ENCODE measurements at places on chromosomes 3 and 15.

DNA sequence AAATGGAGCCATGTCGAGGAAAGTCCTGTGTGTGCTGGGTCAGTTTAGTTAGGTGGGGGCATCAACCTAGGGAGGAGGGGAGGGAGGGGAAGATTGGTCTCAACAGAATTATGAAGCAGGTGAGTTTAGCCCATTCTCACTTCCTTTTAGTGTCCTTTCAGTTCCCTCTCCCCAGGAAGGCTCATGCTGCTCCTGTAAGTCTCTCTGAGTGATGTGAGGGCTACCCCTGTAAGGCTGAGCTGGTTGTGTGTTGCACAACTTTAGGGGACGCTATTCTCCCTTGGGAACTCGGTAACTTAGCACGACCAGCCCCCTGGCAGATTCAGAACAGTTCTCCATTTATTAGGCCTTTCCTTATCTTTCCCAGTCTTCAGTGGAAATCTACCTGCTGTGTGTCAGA lies 21.2 kb downstream of the IL5RA start:
- no peak for DNase-seq

- peak; percentile 63 for DNase-seq
Measured at GRCh38 chr3:35639254-35640186, at the start of gene ARPP21. ARPP21 (plus strand) TSS chr3:35639525; CDS start chr3:35681752, 42,227 bp downstream.

GRCh38 chr15:33071451-33071850 lies 123.1 kb downstream of the FMN1 start:
- DNase-seq, result no peak

DNA sequence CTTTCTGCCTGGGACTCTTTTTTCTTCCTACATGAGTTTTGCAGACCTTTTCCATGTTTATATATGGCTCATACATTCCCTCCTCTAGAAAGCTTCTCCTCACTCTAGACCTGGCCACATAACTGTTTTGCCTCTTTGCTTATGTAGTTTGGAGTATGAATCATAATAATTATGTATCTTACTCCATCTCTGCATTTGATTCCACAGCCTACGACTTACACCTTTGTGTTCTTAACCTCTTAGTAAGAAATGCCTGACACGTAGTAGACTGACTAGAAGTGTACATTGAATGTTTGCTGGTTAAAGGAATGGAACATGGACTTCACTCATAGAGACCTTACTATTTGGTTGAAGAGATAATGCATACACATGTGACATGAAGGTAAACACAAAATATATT lies 56.4 kb downstream of the MBNL1 start:
- DNase-seq, result no peak

GRCh38 chr15:93189561-93189960 lies 100.5 kb upstream of the RGMA start:
- no peak for DNase-seq

GRCh38 chr3:129892857-129893580 lies 492 bp downstream of the TMCC1 start:
- DNase-seq, result no peak

DNA sequence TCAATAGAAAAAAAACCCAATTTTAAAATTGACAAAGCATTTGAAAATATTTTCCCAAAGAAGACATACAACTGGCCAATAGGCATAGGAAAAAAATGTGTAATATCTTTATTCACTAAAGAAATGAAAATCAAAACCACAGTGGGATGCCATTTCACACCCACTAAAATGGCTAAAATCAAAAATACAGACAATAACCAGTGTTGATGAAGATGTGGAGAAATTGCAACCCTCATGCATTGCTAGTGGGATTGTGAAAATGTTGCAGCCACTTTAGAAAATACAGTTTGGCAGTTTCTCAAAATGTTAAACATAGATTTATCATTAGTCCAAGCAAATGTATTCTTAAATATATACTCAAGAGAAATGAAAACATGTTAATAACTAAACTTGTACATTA lies 315.1 kb upstream of the GPR149 start:
- no peak for DNase-seq

DNA sequence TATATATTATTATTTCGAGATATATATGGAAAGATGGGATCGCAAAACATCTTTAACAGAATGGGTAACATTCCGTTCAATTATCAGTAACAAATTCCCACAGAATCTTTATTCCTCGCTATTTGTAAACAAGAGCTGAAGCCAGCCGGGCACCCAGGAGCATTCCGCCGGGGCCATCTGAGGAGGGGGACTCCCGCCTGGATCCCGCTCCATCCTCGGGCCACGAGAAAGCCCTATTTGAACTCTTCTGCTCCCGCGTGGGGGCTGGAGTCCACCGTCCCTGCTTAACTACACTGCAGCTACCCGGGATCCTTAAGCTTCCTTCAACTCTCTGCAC lies 687 bp downstream of the GPR176 start:
- DNase-seq, result no peak

- DNase-seq, result no peak
Measured at GRCh38 chr3:155409336-155409735, 115.9 kb upstream of the STRIT1 start.

DNA sequence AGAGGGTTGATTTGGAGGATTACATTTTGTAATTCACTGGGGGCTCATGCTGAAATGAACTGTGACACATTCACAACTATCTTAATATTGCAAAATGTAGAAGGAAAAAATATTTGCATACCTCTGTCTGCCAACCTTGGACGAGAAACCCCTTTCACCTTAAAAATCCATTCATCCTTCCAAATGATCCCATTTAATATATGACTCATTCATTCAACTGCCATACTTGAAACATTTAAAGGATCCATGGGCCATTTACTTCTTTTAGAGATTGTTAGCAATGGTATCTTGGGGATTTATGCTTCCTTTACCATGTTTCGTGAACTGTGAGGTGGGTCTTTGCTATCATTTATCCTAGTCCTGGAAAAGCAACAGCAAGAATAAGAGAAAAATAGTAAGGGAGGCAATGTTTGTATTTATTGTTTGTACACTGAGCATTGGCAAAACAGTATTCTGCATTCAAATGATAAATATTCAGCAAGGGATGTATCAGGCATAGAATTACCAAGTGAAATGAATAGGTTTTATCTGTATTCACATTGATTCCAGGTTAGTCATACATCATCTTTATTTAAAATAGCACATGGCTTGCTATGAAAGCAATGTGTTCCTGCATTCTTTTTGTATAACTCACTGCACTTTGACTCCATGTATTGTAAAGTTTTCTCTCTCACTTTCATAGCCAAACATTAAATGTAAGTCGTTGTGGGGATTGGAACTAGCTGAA lies 378.1 kb downstream of the NSUN3 start:
- no peak for DNase-seq

- no peak for DNase-seq
Measured at GRCh38 chr15:77493324-77493907, 72.7 kb downstream of the HMG20A start.

DNA sequence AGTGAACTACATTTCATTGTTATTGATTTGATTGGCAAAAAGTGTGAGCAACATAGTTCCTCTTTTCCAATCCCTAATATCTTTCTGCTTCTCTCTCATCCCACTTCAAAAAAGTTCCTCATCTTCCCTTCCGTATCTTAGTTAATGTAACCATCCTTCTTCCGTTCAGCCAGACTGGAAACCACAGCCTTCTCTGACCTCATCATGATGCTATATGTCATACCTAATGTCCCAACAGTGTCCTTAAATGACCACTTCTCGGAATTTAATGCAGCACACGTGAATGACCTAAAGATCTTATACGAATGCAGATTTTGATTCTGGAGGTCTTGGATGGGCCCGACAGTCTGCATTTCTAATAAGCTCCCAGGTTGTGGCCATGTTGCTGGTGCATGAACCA lies 320.3 kb upstream of the SATB1 start:
- no peak for DNase-seq

GRCh38 chr3:149151843-149152242 lies 22.4 kb downstream of the HPS3 start:
- DNase-seq, result no peak

GRCh38 chr3:37074178-37074577 lies 80.9 kb downstream of the MLH1 start:
- no peak for DNase-seq

DNA sequence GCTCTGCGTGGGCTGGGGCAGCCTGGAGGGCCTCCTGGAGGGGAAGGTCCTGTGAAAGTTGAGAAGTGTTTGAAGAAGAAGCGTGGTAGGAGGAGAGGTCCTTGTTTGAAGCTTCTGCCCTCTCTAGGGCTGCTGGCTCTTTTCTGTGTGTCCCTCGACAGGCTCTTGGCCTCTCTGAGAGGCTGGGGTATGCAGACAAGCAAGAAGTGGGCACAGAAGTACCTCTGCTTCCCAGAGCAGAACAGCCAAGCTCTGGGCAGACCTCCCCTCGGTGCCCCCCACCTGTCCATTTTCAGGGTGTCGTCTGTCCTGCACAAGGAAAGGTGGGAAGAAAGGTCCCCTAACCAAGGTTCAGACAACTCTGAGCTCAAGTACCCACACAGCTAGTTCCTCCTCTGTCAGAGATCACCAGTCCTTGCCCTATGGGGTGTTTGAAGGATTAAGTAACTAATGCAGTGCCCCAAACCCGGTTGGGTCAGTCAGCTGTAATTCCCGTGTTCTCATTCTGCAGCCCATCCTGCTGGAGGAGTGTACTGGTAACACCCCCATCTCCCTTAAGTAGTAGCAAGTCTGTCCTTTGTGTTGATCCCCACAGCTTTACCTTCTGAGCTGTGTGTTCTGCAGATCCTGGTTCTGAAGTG lies 6.3 kb downstream of the CSK start:
- DNase-seq, result no peak

Measured in left hindlimb (tissue), 1 donor.